ENCODE measurements at places on chromosomes 2 and 18.

DNA sequence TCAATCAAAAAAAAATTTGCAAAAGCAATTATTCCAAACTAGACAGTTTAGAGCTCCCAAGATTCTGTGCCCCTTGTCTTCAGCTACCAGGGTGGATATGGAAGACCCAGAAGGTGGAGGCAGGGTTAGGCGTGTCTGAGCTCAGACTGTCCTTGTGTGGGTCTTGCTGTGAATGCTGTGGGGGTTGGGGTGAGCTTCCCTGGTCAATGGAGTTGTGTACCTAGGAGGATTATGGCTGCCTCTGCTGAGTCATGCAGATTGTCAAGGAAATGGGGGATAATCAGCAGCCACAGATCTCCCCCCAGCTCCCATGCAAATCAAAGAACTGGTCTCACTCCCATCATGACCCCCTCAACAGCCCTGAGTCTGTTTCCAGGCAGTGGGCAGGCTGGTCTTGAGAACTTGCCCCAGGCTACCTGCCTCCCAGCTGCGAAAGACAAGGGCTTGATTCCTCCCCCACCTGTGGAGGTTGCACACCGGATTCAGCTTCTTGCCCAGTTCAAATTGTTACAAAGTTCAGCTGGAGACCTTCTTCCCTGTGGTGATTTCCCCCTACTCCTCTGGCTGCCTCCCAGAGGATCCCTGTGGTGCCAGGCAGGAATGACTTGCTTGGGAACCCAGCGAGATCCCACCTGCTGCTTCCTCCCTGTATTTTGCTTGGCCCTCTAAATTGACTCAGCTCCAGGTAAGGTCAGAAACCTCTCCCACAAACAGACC is 77.0 kb downstream of the RAD51AP2 start:
- no peak for DNase-seq

- DNase-seq, result no peak
Measured at GRCh38 chr2:222404151-222404905, 20.0 kb upstream of the SGPP2 start.

- no peak for DNase-seq
Measured at GRCh38 chr2:228017784-228018183, 146.4 kb downstream of the DAW1 start.

- no peak for DNase-seq
Measured at GRCh38 chr2:54597153-54597848, 126.2 kb upstream of the EML6 start.

DNA sequence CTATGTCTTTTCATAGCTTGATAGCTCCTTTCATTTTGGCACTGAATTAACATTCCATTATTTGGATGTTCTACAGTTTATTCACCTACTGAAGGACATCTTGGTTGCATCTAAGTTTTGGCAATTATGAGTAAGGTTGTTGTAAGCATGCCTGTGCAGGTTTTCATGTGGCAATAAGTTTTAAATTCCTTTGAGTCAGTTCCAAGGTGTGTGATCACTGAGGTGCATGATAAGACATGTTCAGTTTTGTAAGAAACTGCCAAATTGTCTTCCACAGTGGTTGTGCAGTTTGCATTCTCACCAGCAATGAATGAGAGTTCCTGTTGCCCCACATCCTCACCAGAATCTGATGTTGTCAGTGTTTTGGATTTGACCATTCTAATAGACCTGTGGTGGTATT is 24.2 kb downstream of the XDH start:
- no peak for DNase-seq

GRCh38 chr2:68420254-68420910 is 46.7 kb downstream of the FBXO48 start:
- no peak for DNase-seq

DNA sequence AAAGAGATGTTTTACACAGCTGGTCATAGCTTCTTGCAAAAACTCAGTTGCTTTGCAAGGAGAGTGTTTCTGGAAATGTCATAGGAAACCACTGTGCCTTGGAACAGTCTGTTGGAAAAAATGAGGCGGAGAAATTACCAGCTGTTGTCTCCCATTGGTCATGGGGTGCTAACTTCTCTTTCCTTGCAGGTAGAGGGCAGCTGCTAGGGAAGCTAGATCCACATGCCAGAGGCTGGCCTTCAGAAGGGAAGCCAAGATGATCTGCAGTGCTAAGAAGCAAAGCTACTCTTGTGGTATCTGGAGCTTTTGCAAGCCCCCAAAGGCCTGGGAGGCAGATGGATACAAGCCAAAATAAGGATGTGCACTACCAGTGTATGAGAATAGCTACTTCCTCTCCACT is 34.8 kb upstream of the LAMA1 start:
- DNase-seq, result no peak

DNA sequence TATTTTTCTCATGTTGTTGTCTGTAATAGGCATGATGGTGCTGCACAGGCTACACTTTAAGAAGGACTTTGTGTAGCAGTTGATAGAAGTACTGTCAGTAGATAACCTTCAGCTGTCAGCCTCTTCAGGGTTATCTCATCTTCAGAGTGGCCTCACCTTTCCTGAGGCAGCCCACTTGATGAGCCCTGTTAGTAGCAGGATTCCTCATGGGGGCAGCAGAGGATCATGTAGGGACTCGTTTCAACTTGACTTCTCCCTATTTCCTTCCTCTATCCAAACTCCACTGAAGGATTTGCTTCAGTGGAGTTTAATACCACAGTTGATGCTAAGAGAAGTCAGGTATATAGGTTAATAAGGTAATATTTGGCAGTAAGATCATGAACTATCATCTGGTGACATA is 530.3 kb upstream of the FSIP2 start:
- DNase-seq, result no peak

DNA sequence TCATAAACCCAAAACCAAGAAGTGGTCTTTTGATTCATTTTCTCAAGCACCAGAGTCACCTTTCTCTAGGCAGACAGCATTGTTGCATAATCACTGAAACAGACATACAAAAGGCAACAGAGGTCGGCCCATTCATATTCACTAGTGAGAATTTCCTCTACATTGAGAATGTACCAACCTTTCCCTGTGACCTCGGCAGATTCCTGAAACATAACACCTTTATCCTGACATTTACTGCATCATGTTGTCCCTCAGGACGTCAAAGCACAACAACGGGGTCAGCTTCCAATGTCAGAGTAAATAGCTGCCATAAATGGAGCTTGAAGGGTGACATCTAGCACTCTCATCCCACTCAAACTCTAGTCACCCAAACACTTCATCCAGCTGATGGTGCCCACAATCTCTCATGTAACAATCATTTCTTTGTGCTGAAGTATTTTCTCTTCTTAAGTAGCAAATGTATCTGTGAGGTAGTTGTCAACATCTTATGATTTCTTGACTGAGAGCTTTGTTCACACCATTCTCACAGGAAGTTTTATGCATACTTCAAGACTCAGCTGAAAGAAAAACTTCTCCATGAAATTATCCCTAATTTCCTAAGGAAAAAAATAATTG is 802.6 kb upstream of the CHAC2 start:
- no peak for DNase-seq

- no peak for DNase-seq
Measured at GRCh38 chr18:41886126-41886807, 68.8 kb upstream of the PIK3C3 start.

- DNase-seq, result no peak
Measured at GRCh38 chr18:72360634-72361033, 183.5 kb downstream of the CBLN2 start.

DNA sequence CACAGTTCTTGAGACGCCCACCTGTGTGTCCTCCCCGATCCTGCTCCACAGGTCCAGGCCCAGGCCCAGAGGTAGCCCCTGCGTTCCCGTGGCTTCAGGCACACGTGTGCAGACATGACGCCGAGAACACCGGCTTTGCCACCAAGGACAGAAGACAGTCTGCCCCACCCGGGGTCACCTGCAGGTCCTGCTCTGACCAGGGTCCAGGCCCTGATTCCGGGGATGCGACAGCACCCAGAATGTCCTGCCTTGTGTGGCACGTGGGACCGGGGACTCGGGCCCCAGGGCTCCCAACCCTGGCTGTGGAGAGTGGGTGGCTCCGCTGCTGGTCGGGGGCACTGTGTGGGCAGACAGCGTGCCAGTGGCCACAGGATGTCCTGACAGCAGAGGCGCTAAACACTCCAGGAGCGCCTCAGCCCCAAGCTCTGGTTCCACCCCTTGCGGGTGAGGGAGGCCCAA is 36.9 kb downstream of the ADI1 start:
- DNase-seq, result no peak

- DNase-seq, result no peak
Measured at GRCh38 chr18:59265974-59266369, 7.3 kb downstream of the RAX start.

GRCh38 chr2:215680605-215681598 is 245.0 kb upstream of the FN1 start:
- peak; percentile 9 for DNase-seq

DNA sequence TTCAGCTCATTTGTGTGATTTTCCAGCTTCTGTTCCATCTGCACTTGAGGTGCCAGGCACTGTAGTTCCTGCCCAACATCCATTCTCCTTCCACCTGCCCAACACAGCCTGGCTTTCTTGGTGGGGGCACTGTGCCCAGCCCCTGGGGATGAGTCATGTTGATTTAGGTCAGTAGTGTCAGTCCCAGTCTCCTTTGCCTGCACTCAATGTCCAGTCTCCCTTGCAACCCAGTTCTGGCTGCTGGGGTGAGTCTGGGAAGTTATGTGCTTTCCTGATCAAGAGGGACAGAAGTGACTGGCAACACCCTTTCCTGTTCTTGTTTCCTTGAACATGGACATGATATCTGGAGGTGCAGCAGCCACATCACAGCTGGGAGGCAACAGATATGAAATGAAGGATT is 1.5 kb upstream of the ASB18 start:
- DNase-seq, result no peak

Measured in activated T-cell treated with anti-CD3 and anti-CD28 coated beads for 24 hours (primary cell).